ENCODE measurements at places on chromosomes 11 and 22. TPM values are rescaled to one million over a fixed set of nuclear protein-coding genes. Genes with fewer than 3 reads are reported as not detected.

HTR3B gene
- total RNA-seq: not detected

HPX gene
- 1.2 TPM for total RNA-seq

SAA4 gene
- total RNA-seq: not detected

TRIM51 gene
- total RNA-seq: not detected

TSGA10IP gene
- total RNA-seq: not detected

DNA sequence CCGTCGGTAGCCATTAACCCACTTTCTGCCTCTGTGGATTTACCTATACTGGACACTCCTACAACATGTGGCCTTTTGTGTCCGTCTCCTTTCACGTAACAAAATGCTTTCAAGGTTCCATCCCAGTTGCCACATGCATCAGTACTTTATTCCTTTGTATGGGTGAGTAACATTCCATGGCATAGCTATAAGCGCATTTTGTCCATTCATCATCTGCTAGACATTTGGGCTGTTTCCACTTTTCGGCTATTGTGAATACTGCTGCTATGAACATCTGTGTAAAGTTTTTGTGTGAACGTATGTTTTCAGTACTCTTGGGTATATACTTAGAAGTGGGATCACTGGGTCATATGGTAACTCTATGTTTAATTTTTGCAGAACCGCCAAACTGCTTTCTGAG is 257.2 kb downstream of the ST3GAL4 start:
- no peak overlapping the region for H3K27ac ChIP-seq
- H3K27me3 ChIP-seq: no peaks in the 10 kb centered on the region
- H3K4me3 ChIP-seq: no peak overlapping the region
- DNase-seq: no peak
- no peaks in the 10 kb centered on the region for H3K4me1 ChIP-seq

GRCh38 chr22:36104435-36104834 is 56.1 kb downstream of the APOL3 start:
- DNase-seq: no peak
- no peak overlapping the region for H3K4me3 ChIP-seq
- H3K4me1 ChIP-seq: peaks cover 6% of the 10 kb centered on the region
- H3K36me3 ChIP-seq: no peaks in the 10 kb centered on the region
- peaks cover 14% of the 10 kb centered on the region for H3K27me3 ChIP-seq

DNA sequence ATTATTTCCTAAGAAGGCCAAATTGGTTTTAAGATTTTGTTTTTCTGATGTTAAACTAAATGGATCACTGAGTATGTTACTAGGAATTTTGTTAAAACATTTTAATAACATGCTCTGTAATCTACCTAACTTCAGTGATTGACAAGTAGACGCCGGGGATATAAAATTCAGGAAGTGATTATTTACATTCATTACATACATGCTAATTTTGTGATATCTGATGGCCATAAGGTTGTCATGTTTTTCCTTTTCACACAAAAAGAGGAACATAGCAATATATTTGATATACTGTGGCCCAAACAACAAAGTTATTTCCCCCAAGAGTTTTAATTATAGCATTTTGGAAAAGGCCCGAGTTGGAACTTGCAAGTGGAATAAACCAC is 12.1 kb downstream of the SCUBE1 start:
- no peak for DNase-seq
- no peaks in the 10 kb centered on the region for H3K36me3 ChIP-seq
- H3K4me3 ChIP-seq: no peak overlapping the region
- H3K27ac ChIP-seq: no peak overlapping the region

DNA sequence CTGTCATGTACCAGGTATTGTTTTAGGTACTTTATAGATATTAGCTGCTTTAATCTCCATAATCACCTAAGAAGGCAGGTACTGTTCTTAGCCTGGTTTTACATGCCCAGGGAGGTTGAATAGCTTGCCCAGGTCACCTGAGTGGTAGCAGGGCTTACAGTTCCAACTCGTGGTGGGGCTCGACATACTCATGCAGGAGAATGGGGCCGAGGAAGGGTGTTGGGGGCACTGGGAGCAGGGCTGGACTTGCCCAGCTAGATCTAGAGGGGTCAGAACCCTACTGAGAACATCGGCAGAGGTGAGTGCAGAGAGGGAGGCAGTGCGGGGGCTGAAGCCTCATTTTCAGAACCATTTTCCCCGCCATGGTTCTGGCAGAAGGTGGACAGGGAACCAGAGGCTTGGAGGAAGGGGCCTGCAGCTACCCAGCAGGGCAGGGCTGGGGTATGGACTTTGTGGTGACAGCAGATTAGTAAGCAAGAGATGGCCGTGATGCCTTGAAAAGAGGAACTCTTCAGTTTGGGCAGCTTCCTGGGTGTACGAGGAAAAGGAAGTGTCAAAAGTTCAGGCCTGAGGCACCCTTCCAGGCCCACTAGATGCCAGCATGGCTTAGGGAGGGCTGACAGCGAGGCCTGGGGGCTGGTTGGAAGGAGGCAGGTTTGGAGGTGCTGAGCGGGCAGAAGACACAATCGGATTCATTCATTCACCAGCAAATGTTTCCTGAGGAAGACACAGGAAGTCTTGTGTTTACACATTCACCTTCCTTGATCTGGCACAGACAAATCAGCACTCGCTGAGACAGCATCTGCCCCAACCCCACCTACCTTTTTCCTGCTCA is 54.7 kb upstream of the LYVE1 start:
- no peak overlapping the region for H3K4me3 ChIP-seq
- H3K4me1 ChIP-seq: peaks cover 14% of the 10 kb centered on the region
- H3K27ac ChIP-seq: peak overlapping the region; percentile 66

DNA sequence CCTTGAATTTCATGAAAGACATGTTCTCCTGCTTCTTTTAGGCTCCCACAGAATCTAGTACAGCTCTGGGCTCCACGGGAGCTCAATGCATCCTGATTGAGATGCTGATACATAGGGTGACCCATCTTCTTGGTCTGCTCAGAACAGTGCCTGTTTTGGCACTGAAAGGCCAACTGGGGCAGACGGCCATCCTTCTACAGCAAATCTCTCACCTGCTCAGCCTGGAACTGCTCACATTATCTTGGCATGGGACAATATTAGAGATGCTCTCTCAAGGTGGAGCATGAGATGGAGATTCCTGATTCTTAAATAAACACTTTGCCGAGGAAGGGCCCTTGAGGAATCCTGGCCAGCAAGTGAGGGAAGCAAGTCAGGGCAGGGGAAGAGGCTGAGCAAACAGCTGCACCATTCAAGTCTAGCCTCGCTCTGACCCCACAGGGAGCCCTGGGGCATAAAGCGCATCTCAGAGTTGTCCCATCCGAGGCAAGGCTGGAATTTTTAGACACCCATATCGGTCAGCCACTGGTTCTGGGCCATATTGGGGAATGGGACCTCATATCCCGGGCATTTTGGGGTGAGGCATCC is 58.4 kb upstream of the CSNK2A3 start:
- H3K4me3 ChIP-seq: no peak overlapping the region
- DNase-seq: no peak
- no peaks in the 10 kb centered on the region for H3K36me3 ChIP-seq
- peaks cover 1% of the 10 kb centered on the region for H3K4me1 ChIP-seq
- H3K27me3 ChIP-seq: peaks cover 10% of the 10 kb centered on the region

- no peak overlapping the region for H3K27ac ChIP-seq
- no peaks in the 10 kb centered on the region for H3K4me1 ChIP-seq
- DNase-seq: no peak
- peaks cover 2% of the 10 kb centered on the region for H3K27me3 ChIP-seq
Measured at GRCh38 chr11:11381471-11382105, 28.5 kb upstream of the CSNK2A3 start.

- no peaks in the 10 kb centered on the region for H3K36me3 ChIP-seq
- no peaks in the 10 kb centered on the region for H3K27me3 ChIP-seq
- H3K4me3 ChIP-seq: no peak overlapping the region
Measured at GRCh38 chr11:132859306-132859705, 673.0 kb downstream of the OPCML start.

- DNase-seq: no peak
- H3K4me3 ChIP-seq: no peak overlapping the region
- no peak overlapping the region for H3K27ac ChIP-seq
- H3K27me3 ChIP-seq: no peaks in the 10 kb centered on the region
- H3K36me3 ChIP-seq: no peaks in the 10 kb centered on the region
Measured at GRCh38 chr22:36399472-36399778, 11.7 kb upstream of the MYH9 start.

DNA sequence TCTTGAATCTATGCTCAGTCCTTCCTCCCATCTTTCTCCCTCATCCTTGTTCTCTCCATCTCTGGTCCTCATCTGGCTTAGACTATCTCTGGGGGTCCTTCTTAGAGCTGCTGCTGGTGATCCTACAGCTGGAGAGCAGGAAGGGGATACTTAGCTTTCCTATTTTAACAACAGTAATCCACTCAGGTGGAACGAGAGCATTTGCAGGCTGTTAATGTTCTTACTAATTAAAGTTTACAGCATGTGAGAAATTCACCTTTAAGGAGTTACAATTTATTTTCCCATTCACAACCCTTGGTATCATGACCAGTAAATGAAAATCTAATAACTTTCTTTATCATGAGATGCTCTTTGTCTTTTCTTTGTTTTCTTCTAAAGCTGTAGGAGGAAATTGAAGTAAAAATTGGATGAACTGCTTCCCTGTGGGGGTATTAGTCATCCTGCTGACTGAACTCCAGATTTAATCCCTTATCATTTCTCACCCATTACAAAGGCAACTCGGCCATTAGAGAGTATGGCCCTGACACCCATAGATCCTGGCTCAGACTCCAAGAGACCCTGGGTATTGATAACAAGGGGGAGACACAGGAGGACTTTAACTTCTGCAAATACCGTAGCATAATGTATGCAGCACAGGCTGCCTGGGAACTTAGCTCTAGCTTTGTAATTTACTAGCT is 37.6 kb upstream of the MTNR1B start:
- no peaks in the 10 kb centered on the region for H3K36me3 ChIP-seq
- peaks cover 3% of the 10 kb centered on the region for H3K27me3 ChIP-seq
- H3K4me3 ChIP-seq: no peak overlapping the region
- H3K27ac ChIP-seq: no peak overlapping the region

GRCh38 chr11:37718431-37718999 is 1120.5 kb upstream of the RAG2 start:
- H3K27ac ChIP-seq: no peak overlapping the region
- no peaks in the 10 kb centered on the region for H3K4me1 ChIP-seq
- no peaks in the 10 kb centered on the region for H3K27me3 ChIP-seq

DNA sequence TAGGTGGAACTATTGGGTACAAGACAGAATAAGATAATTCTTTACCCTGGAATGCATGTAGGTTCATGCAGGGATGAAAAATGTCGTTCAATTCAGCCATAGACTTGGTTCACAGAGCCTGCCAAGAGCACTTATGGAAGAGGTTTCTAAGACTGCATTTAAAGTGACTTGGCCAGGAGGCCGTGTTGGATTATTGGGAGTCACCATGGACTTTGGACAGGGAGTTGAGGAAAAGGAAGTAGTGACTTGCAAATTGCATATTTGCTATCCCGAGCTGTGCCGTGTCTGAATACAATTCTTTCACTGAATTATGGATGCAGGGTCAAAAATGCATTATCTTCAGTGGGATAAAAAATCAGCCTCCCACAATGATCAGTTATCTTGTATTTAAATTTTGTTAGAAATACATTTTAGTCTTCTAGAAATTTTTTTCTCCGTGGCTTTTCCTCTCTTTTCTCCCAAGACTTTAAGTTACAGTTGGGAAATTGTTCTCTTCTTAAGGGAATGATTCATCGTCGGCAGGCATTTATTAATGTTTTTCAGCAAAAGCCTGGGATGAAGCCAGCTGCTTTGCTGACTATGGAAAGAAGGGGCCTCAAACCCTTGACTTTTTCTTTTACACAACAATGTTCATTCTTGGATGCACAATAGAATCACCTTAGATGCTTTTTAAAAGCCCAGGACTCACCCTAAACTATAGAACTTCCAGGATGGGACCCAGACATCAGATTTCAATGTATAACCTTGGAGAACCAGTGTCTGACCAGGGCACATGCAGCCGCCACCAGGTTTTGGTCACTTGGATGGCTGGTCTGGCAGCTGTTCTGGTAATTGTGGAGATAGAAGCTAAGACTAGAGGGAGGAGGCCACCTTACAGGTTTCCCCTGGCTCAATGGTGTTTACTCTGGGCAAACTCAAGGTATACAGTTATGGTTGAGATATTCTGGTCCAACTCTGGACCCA is 70.8 kb downstream of the FAT3 start:
- no peak overlapping the region for H3K27ac ChIP-seq
- H3K4me3 ChIP-seq: no peak overlapping the region
- no peaks in the 10 kb centered on the region for H3K36me3 ChIP-seq

- no peaks in the 10 kb centered on the region for H3K4me1 ChIP-seq
- H3K27me3 ChIP-seq: peaks cover 6% of the 10 kb centered on the region
- H3K27ac ChIP-seq: no peak overlapping the region
- H3K36me3 ChIP-seq: no peaks in the 10 kb centered on the region
- DNase-seq: peak; percentile 25
Measured at GRCh38 chr22:22593964-22594656, 35.0 kb upstream of the PRAME start.

GRCh38 chr11:35723913-35724312 is 61.3 kb downstream of the TRIM44 start:
- peaks cover 11% of the 10 kb centered on the region for H3K36me3 ChIP-seq
- DNase-seq: no peak
- H3K4me1 ChIP-seq: peaks cover 4% of the 10 kb centered on the region

- no peak for DNase-seq
- no peaks in the 10 kb centered on the region for H3K27me3 ChIP-seq
- H3K4me3 ChIP-seq: peak overlapping the region; percentile 68
- H3K27ac ChIP-seq: peak overlapping the region; percentile 63
Measured at GRCh38 chr11:64870176-64870892, 8.1 kb downstream of the EHD1 start.

DNA sequence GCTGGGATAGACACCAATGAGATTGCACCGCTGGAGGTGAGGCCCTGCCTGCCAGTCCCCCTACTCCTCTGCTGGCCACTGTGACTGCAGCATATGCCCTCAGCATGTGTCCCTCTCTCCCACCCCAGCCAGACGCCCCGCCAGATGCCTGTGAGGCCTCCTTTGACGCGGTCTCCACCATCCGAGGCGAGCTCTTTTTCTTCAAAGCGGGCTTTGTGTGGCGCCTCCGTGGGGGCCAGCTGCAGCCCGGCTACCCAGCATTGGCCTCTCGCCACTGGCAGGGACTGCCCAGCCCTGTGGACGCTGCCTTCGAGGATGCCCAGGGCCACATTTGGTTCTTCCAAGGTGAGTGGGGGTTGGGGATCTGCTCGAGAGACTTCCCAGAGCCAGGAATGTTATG is 5.7 kb upstream of the SMARCB1 start:
- H3K27ac ChIP-seq: no peak overlapping the region
- H3K27me3 ChIP-seq: peaks cover 5% of the 10 kb centered on the region
- DNase-seq: no peak
- no peak overlapping the region for H3K4me3 ChIP-seq

GRCh38 chr22:27087051-27087450 is 429.7 kb downstream of the MIAT start:
- H3K27ac ChIP-seq: no peak overlapping the region
- H3K27me3 ChIP-seq: peaks cover 3% of the 10 kb centered on the region
- H3K4me3 ChIP-seq: no peak overlapping the region
- no peaks in the 10 kb centered on the region for H3K4me1 ChIP-seq
- H3K36me3 ChIP-seq: no peaks in the 10 kb centered on the region

GRCh38 chr11:94926271-94926625 is 47.1 kb downstream of the CWC15 start:
- no peak for DNase-seq
- H3K27ac ChIP-seq: no peak overlapping the region
- H3K36me3 ChIP-seq: peaks cover 5% of the 10 kb centered on the region

Data from activated T-helper 1 cell treated with anti-CD3 and anti-CD28 coated beads, Interleukin-12 subunit alpha, Interleukin-12 subunit beta, Interleukin-2, Interleukin-4 antibody, amounts not matched to agents 30 ng/mL and 10 ng/mL and 1 ng/mL, durations not matched to agents 14 hours and 24 hours and 36 hours (primary cell).